ENCODE measurements at places on chromosomes 1 and 21. TPM values are rescaled to one million over a fixed set of nuclear protein-coding genes. Genes with fewer than 3 reads are reported as not detected.

PGLYRP3 gene
- total RNA-seq, result not detected

ACKR1 gene
- total RNA-seq, result 0.63 TPM

C1orf105 gene
- total RNA-seq, result 15.6 TPM

TMEM222 gene
- 32.1 TPM for total RNA-seq

DNA sequence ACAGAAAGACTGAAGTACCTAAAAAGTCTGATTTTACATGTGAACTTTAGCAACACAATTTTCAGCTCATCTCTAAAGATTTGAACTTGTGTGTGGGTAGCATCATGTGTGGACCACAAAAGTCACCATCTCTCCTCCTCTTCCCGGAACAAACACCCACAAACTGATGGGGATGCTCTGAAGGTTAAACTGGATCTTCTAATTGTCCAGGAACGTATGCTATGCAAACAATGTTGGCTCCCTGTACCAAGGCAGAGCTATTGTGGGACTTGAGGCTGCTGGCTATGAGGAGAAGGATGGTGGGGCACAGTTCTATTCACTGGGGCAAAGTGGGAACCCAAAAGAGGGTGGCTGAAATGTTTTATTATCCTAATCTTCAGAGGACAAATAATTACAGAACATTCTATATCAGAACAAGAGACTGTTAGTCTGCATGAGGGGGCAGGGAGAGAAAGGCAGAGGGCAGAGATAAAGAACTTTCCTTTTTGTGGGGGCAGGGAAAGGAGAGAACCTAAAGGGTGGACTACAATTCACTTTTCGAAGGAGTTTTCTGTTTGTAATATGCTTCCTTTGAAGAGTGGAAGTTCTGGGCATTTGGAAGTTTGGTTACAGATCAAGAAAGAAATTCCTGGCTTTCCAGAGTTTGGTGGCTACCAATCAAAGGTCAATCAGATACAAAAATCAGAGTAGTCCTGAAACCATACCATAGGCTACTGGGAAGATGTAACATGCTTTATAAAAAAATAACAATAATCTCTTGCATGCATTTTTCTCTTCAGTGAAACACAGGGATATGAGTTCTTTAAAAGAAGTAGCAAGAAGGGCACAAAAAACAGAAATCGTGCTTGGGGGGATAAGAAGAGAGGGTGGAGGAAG, 62.9 kb downstream of the GADD45A start:
- DNase-seq, result no peak

DNA sequence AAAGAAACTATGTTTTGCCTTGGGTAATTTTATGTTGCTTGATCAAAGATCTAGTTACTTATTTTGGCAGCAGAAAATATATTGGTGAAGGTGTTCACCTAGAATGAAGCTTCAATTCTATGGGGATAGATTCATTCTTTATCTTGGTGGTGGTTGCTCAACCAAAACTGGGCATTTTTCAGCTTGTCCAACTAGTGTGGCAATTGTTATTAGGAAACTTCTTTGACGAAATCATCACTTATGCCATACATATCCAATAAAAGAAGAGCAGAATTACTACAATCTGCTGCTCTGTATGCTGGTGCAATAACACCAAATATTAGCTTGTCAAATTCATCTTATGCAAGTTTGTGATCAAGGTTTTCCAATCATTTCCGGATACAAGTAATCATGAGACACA, 26.8 kb upstream of the TMPRSS15 start:
- no peak for DNase-seq

DNA sequence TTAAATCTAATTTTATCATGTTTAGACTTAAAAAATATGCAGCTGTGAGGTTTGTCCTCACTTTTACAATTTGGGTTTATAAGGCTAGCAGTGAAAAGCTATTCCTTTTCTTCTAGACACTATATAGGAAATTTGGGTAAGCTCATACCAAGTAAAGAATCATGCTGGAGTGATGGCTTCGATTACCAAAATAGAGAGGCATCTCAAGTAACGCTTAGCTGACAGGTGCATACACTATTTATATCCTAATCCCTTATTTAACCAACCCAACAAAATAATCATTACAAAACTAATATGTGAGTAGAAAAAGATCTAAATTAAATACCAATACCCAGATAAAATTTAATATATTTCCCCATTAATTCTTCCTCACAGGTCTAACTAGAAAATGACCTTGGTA, 193.2 kb downstream of the LHX8 start:
- DNase-seq, result no peak

GRCh38 chr21:34909492-34910292, 139.4 kb downstream of the RUNX1 start:
- peak; percentile 31 for DNase-seq
